ENCODE measurements at places on chromosomes 1 and 21. TPM values are rescaled to one million over a fixed set of nuclear protein-coding genes. Genes with fewer than 3 reads are reported as not detected.

DNA sequence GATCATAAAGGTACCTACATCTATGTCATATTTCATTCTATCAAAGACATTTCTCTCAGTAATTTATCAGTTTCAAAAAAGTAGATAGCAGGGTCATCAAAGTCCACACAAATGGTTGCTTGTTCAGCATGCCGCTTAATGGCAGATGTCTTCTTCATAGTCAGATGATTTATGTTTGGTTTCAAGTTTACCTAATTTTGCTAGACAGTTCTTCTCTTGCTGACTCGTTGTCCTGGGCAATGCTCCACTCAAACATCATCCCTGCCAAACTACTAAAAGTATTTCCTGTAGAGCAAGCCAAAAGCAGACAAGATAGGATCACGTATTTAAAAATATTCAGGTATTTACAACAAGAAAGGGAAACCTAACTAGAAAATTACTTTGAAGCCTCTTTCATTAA, 13.6 kb downstream of the NUP210L start:
- H3K36me3 ChIP-seq, result no peaks in the 10 kb centered on the region
- no peak overlapping the region for H3K4me3 ChIP-seq
- DNase-seq, result no peak
- no peaks in the 10 kb centered on the region for H3K27me3 ChIP-seq
- no peaks in the 10 kb centered on the region for H3K4me1 ChIP-seq

GRCh38 chr1:108573183-108573582, 13.3 kb downstream of the EEIG2 start:
- no peaks in the 10 kb centered on the region for H3K4me1 ChIP-seq
- H3K36me3 ChIP-seq, result no peaks in the 10 kb centered on the region
- H3K4me3 ChIP-seq, result no peak overlapping the region
- no peak for DNase-seq
- H3K27ac ChIP-seq, result no peak overlapping the region

GRCh38 chr1:26477446-26478152, 5.4 kb downstream of the HMGN2 start:
- no peaks in the 10 kb centered on the region for H3K27me3 ChIP-seq
- H3K27ac ChIP-seq, result no peak overlapping the region
- H3K4me1 ChIP-seq, result peaks cover 20% of the 10 kb centered on the region
- H3K36me3 ChIP-seq, result peaks cover 18% of the 10 kb centered on the region
- no peak for DNase-seq

The CCDC27 gene
- total RNA-seq, result not detected

- no peak for DNase-seq
- H3K4me3 ChIP-seq, result no peak overlapping the region
- H3K4me1 ChIP-seq, result no peaks in the 10 kb centered on the region
Observed at GRCh38 chr1:76857973-76858372, 9.3 kb upstream of the ST6GALNAC5 start.

DNA sequence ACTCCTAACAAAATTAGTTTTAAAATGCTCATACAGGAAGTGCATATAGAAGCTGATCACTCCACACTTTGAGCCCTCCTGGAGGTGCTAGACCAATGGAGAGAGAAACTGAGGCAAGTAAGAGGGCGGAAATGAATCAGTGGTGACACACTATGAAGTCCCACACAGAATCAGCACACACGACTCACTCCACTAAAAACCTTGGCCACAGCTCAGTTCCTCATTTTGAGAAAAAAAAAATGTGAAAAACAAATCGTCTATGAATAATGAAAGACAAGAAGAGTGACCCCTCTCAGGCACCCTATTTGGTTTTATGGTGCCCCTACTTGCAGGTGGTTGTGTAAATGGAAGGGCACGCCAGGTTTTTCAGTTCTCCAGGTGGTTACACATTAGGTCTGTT, 675.1 kb upstream of the BRINP3 start:
- no peak for DNase-seq
- H3K4me3 ChIP-seq, result no peak overlapping the region
- H3K4me1 ChIP-seq, result no peaks in the 10 kb centered on the region
- H3K27ac ChIP-seq, result no peak overlapping the region

- no peak overlapping the region for H3K27ac ChIP-seq
- peaks cover 28% of the 10 kb centered on the region for H3K4me1 ChIP-seq
- H3K36me3 ChIP-seq, result no peaks in the 10 kb centered on the region
- DNase-seq, result no peak
Observed at GRCh38 chr1:117567976-117568375, 37.9 kb upstream of the TENT5C start.

DNA sequence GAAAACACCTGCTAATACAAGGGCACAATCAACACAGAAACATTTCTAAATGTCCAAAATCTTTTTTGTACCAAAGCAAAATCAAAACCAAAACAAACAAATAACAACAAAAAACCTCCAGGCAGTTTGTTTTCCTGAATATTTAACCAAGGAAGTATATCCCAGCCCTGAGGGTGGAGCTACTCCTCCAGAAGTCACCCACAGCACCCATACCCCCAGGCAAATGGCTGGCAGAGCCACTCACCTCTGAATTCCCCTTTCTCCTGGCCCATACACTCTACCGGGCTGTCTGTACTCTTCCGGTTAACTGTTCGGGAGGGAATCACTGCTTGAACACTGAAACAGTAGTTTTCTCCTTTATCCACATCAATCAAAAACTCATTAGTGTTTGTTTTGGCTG, 9.5 kb downstream of the F3 start:
- H3K36me3 ChIP-seq, result peaks cover 51% of the 10 kb centered on the region
- H3K4me1 ChIP-seq, result peaks cover 17% of the 10 kb centered on the region
- H3K27me3 ChIP-seq, result no peaks in the 10 kb centered on the region
- DNase-seq, result no peak
- no peak overlapping the region for H3K27ac ChIP-seq

DNA sequence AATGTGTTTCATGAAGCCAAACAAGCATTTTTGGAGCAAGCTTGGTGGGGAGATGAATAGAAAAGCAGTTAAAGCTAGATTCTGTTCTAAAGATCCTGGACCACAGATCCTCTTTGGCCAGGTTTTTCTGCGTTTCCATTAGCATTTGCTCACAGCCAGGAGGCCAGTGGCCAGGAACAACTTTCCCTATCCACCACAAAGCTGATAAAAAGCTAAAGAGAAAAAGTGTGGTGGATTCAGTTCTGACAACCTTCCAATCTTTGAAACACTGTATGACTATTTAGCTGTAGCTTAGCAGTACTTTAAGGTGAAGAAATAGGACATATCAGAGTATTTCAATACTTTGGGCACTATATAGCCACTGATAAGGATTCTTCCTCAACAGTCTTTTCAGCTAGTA, 3.0 kb upstream of the NEK7 start:
- DNase-seq, result no peak
- no peak overlapping the region for H3K4me3 ChIP-seq
- no peaks in the 10 kb centered on the region for H3K36me3 ChIP-seq
- no peaks in the 10 kb centered on the region for H3K4me1 ChIP-seq
- H3K27ac ChIP-seq, result no peak overlapping the region
- no peaks in the 10 kb centered on the region for H3K27me3 ChIP-seq

DNA sequence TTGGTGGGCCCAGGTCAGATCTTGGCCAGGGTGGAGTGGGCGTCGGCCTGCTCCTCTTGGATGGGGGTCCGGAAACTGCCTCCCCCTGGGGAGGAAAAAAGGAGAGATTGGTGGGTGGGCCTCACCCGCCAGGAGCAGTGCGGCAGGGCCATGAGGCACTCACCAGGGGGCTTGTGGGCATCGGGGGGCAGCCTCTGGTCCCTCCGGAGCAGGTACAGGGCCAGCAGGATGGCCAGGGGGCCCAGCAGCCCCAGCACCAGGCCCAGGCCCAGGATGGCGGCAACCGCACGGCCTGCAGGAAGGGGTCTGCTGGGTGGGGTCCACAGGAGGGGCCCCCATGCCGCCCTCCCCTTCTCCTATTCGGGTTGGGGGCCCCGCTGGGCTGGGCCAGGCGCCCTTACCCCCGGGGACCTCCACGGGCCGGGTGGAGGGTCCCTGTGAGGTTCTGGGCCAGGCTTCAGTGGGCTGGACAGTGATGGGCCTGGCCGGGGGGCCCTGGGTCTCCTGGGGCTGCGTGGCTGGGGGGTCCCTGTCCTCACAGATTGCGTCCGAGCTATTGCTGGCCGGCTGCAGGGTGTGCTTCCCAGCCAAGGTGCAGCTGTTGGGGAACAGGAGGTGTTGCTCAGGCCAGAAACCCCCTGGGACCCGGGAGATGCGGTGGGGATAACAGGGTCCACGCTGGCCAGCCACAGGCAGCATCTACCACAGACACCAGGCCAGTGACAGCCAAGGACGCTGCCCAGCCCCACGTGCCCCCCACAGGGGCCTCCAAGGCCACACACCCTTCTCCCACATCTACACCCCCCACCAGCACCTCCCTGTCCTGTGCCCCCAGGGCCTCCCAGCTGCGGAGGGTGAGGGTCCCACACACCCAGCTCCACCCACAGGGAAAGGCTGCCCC, 2.2 kb downstream of the TNFRSF4 start:
- no peak for DNase-seq
- H3K4me1 ChIP-seq, result no peaks in the 10 kb centered on the region
- peaks cover 6% of the 10 kb centered on the region for H3K36me3 ChIP-seq
- H3K27ac ChIP-seq, result no peak overlapping the region

GRCh38 chr1:212825798-212826452, 21.5 kb downstream of the SPATA45 start:
- no peak for DNase-seq
- no peaks in the 10 kb centered on the region for H3K4me1 ChIP-seq
- no peak overlapping the region for H3K4me3 ChIP-seq
- no peak overlapping the region for H3K27ac ChIP-seq
- H3K36me3 ChIP-seq, result no peaks in the 10 kb centered on the region
- H3K27me3 ChIP-seq, result no peaks in the 10 kb centered on the region

GRCh38 chr1:199684686-199685273, 342.7 kb upstream of the NR5A2 start:
- no peaks in the 10 kb centered on the region for H3K36me3 ChIP-seq
- peak; percentile 17 for DNase-seq
- no peak overlapping the region for H3K27ac ChIP-seq

DNA sequence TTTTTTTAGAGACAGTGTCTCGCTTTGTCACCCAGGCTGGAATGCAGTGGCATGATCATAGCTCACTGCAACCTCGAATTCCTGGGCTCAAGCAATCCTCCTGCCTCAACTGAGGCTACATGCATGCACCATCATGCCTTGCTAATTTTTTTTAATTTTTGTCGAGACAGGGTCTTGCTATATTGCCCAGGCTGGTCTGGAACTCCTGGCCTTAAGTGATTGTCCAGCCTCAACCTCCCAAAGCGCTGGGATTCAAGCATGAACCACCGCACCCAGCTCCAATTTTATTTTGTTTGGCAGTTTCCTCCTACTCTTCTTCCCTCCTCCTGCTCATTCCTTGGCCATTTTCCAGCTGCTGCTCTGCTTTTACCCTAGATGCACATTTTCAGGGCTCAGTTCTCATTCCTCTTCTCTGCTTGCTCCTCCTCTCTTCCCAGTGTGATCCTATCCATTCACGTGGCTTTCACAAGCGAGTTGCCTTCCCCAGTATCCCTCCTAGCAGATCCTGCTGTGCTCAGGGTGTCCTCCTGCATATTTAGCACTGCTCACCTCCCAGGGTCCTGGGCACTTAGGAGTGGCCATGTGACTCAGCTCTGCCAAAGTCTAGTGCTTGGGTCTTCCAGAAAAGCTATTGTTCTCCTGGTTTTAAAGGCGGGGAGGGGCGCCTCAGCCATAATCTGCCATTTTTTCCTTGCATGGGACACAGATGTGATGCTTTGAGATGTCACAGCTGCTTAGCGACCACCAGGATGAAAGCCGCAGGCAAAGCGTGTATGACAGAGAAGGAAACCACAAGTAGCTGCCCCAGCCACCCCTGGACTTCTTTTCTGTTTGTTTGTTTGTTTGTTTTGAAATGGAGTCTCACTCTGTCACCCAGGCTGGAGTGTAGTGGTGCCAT, 33.7 kb downstream of the PSEN2 start:
- H3K4me1 ChIP-seq, result no peaks in the 10 kb centered on the region
- H3K27ac ChIP-seq, result no peak overlapping the region
- no peaks in the 10 kb centered on the region for H3K27me3 ChIP-seq

GRCh38 chr21:42113926-42114409, 42.9 kb downstream of the UMODL1 start:
- DNase-seq, result no peak
- H3K36me3 ChIP-seq, result no peaks in the 10 kb centered on the region
- H3K4me3 ChIP-seq, result no peak overlapping the region
- no peaks in the 10 kb centered on the region for H3K27me3 ChIP-seq

DNA sequence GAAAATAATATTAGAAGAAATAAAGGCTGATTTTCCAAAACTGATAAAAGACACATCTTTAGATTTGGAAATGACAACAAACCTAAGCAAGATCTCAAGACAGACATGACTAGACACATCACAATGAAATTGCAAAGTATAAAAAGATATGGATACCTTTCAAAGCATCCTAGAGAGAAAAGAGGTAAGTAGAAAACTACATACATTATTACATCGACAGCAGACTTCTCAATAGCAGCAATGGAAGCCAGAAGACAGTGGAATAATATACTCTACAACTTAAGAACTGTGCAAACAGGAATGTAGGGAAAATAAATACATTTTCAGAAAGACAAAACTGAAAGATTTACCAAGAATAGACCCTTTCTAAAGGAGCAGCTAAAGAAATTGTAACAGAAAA, 50.2 kb downstream of the DENND1B start:
- H3K36me3 ChIP-seq, result no peaks in the 10 kb centered on the region
- no peak overlapping the region for H3K27ac ChIP-seq
- no peak overlapping the region for H3K4me3 ChIP-seq
- no peak for DNase-seq

GRCh38 chr1:159884296-159884695, 15.7 kb downstream of the CFAP45 start:
- no peak overlapping the region for H3K27ac ChIP-seq
- H3K4me1 ChIP-seq, result no peaks in the 10 kb centered on the region
- no peak for DNase-seq
- no peaks in the 10 kb centered on the region for H3K27me3 ChIP-seq
- no peaks in the 10 kb centered on the region for H3K36me3 ChIP-seq

The ATP1B1 gene
- 499 TPM for total RNA-seq

DNA sequence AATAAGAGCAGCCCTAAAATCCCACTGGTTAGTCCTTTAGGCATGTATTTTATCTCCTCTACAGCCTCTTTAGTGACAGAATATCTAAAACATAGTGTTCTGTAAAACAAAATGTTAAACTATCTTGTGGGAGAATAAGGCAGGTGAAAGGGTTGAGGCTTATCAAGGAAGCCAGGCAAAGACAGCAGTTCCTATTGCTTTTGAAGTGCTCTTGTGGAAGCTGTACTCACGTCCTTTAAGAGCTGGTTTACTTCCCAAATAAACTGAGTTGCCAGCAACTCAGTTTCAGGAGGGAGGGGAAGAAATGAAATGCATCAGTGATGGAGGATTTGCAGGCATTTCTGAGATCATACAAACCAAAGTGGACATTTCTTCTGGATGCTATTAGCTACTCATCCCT, 529.6 kb upstream of the ZRANB2 start:
- H3K27me3 ChIP-seq, result no peaks in the 10 kb centered on the region
- no peaks in the 10 kb centered on the region for H3K4me1 ChIP-seq
- H3K36me3 ChIP-seq, result no peaks in the 10 kb centered on the region
- no peak for DNase-seq
- H3K4me3 ChIP-seq, result no peak overlapping the region

The IFNLR1 gene
- total RNA-seq, result 6.1 TPM

The TNFRSF1B gene
- 5.7 TPM for total RNA-seq
